ENCODE measurements at places on chromosomes 2 and 18.

DNA sequence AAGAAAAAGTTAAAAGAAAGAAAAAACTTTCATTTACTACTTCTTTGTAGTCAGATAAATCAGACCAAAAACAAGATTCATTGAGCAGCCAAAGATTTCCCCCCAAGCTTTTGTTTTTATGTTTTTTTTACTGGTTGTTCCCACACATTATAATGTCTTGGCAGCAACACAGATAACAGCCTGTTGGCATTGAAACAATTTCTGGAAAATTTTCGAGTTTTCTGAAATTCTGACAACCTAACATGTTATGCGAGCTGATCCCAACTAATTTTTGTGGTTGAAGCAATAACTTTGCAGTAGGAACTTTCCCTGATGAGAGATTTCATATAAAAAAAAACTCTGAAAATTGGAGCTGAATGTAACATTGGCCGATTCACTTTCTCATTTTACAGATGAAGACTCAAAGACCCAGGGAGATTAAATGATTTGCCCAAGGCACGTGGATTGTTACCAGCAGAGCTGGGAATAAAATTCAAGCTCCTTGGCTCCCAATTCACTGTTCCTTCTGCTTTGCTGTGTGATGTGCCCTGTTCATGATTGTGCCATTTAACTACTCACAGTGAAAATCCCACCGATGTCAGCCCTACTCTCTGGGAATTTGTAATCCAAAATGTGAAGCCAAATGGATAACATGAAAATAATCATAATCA is 167.5 kb downstream of the GRB14 start:
- no peak for DNase-seq

DNA sequence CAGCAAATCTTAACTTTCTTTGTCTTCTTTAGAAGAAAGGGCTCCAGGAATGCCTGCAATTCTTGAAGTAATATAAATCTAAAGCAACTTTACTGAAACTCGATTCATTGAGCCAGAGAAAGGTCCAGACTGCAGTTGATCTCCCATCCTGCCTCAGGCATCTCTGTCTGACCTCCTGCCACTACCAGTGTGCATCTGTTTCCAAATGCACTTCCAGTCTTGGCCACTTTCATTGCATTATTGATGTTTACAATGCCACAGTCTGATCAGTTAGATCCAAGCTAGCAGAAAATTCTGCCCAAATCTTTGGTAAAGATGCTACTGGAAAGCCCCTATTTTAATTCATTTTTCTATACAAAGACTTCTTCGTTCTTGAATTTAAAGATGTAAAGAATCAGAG is 158.0 kb downstream of the RAPGEF4 start:
- DNase-seq: no peak

GRCh38 chr2:138421315-138421970 is 80.1 kb upstream of the SPOPL start:
- no peak for DNase-seq

DNA sequence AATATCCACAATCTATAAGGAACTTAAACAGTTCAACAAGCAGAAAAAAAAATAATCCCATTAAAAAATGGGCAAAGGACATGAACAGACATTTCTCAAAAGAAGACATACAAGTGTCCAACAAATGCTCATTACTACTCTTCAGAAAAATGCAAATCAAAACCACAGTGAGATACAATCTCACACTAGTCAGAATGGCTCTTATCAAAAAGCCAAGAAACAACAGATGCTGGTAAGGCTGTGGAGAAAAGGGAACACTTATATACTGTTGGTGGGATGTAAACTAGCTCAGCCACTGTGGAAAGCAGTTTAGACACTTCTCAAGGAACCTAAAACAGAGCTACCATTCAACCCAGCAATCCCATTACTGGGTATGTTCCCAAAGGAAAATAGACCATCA is 7.2 kb upstream of the CRYGB start:
- DNase-seq: no peak

DNA sequence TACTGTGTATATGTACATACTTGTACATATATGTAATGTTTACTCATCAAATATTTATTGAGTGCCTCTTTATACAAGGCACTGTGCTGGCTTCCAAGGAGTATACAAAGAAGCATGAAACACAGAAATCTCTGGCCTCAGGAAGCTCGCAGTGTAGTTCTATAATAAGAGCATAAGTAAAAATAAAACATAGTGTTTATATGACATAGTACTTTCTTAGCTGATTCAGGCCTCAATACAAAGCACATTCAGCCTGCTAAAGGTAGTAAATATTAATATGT is 13.9 kb downstream of the STAMBP start:
- no peak for DNase-seq

GRCh38 chr2:27347641-27348040 is 8.9 kb downstream of the GTF3C2 start:
- DNase-seq: no peak

DNA sequence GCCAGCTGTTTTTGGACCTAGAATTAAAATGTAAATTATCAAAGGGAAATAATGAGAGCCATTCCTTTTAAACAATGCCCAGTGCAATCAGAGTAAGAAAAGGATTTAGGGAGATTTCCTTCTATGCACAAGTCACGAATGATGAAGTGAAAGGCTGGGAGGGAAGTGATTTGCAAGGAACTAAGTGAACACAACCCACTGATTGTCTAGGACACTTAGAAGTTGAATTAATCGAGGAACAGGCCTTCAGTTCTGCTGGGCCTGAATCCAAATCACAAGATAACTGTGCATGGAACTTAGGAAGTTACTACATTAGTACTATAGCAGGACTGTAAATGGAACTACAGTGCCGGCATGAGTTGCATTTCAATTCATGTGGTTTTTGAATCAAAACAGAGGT is 17.7 kb downstream of the MAP2 start:
- DNase-seq: peak; percentile 31

DNA sequence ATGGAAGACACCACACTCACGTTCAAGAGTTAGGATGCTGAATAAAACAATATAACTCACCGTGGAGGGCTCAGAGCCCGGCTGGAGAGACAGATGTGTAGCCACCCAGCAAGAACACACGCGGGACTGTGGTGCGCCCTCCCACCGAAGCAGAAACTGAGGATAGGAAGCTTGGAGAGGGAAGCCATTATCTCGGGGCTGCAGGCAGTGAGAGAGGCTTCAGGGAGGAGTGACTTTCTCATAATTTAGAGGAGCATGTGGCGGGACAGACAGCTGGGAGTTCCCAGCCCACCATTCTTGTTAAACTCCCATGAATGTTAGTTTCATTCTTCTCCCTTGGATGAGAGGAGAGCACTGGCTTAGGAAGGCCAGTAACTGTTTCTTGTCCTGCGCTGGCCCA is 96.4 kb downstream of the MAPRE2 start:
- no peak for DNase-seq

DNA sequence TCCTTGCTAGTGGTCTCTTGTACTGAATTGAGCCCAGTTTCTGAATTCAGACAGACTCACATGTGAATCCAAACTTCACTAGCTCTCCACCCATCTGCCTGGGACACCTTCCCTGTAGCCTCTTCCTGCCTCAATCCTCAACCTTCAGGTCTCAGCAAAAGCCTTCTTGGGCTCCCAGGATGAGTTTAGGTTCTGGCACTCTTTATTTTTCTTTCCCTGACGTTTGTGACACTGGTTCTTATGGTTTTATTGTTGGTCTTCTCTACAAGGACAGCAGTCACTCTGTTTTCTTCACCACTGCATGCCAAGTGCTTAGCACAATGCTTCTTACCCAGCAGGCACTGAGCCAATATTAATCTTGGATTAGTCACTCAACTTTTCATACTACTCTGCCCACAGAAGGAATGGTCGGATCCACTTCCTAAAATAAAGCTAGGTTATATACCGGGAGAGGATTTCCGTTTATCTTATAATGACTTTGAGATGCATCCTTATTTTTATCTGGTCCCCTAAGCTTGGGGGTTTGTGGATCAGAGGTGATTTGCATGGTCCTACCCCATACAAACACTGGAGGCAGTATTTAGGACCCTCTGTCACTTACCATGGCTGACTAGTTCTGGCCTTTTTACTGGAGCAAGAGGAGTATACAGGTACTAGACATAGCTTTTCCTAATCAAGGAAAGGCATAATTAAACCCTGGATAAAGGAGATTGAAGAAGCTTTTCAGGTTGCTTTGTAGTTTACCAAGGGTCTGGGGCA is 186.3 kb downstream of the MYCN start:
- DNase-seq: no peak

GRCh38 chr2:185859506-185859905 is 120.9 kb downstream of the FSIP2 start:
- DNase-seq: no peak

DNA sequence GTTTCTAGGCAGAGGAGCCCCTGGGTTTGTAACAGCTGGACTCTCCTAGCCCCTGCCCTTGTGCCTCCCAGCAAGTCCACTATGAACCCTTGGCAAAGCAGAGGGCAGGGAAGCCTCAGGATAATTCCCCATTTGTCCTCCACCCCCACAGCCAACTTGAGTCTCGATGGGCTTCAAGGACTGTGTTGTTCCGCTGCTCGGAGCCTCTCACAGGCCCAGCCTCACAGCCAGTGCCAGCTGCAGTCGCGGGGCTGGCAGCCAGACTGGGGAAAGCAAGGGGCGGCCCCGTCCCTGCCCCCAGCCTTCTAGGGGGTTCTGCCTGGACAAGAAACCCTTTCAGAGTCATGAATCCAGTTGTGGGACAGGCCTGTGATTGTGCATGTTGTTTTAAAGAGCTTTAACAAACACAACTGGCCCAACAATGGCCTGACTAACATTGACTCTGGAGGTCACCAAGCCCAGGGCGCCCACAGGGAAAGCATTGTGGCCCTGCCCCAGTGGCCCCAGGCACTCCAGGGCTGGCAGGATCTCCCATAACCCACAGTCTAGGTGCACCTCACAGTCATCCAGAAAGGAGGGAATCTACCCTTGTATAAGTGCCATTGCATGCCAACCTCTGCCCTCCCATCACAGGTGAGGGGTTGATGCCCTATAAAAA is 71.8 kb upstream of the DAPL1 start:
- no peak for DNase-seq

DNA sequence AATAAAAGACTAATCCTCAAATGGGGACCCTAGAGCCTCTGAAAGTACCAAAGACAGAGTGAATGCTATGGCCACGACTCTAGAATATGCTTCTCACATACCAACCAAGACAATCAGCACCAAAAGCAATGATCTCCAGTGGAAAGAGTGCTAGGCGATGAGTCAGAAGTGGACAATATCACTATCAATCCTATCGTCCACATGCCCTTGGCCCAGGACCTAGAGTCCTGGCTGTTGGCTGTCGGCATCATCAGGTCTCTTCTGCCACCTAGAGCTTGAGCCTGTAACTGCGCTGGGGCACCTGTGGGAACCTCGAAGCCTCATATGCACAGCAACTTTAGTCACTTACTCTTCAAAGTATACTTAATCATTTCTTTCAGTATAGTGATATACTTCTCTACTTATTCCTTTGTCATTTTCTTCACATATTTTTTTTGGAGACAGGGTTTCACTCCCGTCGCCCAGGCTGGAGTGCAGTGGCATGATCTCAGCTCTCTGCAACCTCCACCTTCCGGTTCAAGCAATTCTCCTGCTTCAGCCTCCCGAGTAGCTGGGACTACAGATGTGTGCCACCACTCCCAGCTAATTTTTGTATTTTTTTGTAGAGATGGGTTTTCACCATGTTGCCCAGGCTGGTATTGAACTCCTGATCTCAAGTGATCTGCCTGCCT is 29.7 kb downstream of the NOL10 start:
- peak; percentile 70 for DNase-seq

DNA sequence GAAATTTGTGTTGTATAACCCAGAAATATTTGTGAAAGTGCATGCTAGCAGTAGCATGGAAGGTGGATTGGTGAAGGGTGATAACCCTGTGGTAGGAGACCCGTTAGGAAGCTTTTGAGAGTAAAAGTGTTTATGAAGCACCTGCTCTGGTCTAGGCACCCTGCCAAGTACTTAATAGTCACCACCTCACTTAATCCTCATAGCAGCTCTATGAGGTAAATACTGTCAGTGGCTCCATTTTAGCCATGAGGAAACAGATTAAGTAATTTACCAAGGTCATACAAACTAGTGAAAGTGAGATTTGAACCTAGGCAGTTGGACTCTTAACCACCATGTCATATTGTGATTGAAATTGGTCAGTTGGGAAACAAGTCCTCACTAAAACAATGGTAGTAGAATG is 66.8 kb downstream of the TET3 start:
- DNase-seq: no peak

DNA sequence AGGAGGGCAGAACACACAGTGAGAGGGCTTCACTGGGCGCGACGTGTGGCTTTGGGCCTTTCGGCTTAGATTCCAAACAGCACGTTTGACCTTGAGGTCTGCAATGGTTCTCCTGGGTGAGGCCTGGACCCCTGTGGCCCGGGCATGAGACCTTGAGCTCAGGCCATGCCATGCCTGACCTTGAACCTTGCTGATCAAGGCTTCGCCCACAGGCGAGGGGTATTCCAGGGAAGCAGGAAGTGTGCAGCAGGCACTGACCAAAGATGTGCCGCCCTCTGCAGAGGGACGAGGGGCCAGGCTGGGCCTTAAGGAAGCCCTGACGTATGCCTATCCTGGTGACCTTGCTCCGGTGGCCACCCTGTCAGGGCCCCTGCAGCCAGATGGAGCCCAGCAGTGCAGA is 178.3 kb upstream of the HDAC4 start:
- DNase-seq: no peak

DNA sequence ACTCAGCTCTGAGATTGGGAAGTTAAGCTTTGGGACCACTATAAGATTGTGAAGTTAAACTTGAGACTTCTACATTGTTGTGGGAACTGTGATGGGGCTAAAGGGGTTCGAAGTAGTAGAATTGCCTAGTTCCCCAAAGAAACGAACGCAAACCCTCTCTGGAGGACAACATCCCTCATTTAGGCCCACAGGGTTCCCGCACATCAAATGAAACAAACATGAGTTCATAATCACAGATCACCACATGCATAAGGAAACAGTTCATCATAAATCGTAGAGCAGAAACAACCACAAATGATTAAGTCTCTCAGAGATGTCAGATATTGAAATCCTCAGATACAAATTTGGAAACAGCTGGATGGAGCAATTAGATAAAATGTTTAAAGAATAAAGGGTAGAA is 55.9 kb upstream of the HPCAL1 start:
- DNase-seq: no peak
